ENCODE measurements at places on chromosomes 16 and 17. TPM values are rescaled to one million over a fixed set of nuclear protein-coding genes. Genes with fewer than 3 reads are reported as not detected.

RSL1D1 gene
- total RNA-seq: 267 TPM

LLGL2 gene
- total RNA-seq: 12.5 TPM

SLC5A11 gene
- total RNA-seq: 0.21 TPM

GP1BA gene
- total RNA-seq: not detected

MYH2 gene
- not detected for total RNA-seq

- peaks cover 49% of the 10 kb centered on the region for H3K4me1 ChIP-seq
- no peaks in the 10 kb centered on the region for H3K27me3 ChIP-seq
- DNase-seq: peak; percentile 68
- H3K36me3 ChIP-seq: no peaks in the 10 kb centered on the region
- H3K4me3 ChIP-seq: peak overlapping the region; percentile 78
Observed at GRCh38 chr17:59342681-59343131, 11.3 kb downstream of the YPEL2 start.

DNA sequence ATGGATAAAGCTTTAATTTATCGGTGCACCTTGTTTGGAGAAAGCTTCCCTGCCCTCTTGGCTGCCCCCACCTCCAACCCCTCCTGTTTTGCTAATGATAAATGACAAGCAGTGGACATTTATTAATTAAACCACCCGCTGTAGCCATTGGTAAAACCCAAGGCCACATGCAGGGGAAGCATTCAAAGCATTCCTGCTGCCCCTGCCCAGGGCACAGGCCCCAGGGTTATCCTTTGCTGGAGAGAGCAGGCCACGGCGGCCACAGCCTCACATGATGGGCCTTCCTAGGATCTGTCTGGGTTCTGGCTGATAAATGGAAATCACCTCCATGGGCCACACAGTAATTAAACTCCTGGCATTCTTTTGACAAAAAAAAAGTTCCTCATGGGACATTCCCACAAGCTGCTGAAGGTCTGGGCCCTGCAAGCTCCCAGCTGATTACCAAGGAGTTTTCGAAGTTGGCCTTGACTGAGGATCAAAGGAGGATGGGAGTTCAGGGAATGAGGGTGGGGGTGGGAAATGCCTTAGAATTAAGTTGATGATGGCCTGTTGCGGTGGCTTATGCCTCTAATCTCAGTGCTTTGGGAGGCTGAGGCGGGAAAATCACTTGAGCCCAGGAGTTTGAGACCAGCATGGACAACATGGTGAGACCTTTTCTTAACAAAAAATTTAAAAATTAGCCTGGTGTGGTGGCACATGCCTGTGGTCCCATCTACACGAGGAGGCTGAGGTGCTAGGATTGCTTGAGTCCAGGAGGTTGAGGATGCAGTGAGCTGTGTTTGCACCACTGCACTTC, 35.5 kb downstream of the SOST start:
- H3K27ac ChIP-seq: no peak overlapping the region
- H3K27me3 ChIP-seq: peaks cover 6% of the 10 kb centered on the region
- peaks cover 20% of the 10 kb centered on the region for H3K4me1 ChIP-seq

GRCh38 chr16:2226245-2226793, 2.9 kb downstream of the E4F1 start:
- DNase-seq: no peak
- peak overlapping the region; percentile 17 for H3K4me3 ChIP-seq
- no peak overlapping the region for H3K27ac ChIP-seq

DNA sequence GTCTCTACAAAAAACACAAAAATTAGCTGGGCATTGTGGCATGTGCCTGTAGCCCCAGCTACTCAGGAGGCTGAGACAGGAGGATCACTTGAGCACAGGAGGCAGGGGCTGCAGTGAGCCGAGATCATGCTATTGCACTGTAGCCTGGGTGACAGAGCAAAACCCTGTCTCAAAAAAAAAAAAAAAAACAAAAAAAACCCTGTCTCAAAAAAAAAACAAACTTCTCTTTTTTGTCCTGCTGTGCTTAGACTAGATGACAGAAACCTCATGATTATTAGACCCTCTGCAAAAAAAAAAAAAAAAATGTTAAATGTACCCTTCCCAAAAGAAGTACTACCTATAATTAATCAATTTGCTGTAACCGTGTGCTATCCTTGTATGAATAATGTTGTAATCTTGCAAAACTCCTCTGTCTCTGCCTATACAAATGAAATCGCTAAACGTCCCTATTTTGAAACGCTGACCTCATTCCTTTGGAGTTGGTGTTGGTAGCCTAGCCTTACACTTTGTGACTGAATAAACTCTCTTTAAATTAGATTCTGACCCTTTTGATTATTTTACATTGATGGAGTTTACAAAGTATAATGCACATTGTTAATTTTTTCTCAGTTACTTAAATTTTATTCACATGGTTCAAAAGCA, 13.6 kb upstream of the DHRS7B start:
- no peak overlapping the region for H3K27ac ChIP-seq
- no peaks in the 10 kb centered on the region for H3K36me3 ChIP-seq
- no peak for DNase-seq
- no peak overlapping the region for H3K4me3 ChIP-seq
- peaks cover 5% of the 10 kb centered on the region for H3K27me3 ChIP-seq

- no peak overlapping the region for H3K4me3 ChIP-seq
- peaks cover 12% of the 10 kb centered on the region for H3K4me1 ChIP-seq
- no peaks in the 10 kb centered on the region for H3K36me3 ChIP-seq
- H3K27me3 ChIP-seq: no peaks in the 10 kb centered on the region
Observed at GRCh38 chr17:65170839-65171238, 33.7 kb downstream of the RGS9 start.

DNA sequence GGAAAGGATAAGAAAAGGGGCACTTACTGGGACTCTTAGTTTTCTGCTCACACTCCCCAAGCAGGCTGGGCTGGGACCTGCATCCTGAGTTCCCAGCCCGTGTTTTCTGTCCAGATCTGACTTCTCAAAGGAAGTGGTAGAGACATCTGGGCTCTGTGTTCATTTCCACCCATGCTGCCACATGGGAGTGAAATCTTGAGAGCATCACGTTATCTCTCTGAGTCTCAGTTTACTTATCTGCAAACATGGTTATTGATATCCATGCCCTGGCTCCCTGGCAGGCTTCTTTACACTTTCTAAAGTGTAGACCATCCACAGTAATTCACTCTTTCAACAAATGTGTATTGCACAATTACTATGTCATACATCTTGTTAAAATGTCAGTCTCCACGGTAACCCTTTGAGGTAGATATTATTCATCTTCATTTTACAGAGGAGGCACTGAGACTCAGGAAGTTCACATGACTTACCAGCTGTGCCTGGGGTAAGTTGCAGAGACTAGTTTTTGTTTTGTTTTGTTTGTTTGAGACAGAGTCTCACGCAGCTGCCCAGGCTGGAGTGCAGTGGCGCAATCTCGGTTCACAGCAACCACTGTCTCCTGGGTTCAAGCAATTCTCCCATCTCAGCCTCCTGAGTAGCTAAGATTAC, 3.4 kb downstream of the ZNF688 start:
- H3K27me3 ChIP-seq: no peaks in the 10 kb centered on the region
- H3K27ac ChIP-seq: peak overlapping the region; percentile 98
- peaks cover 48% of the 10 kb centered on the region for H3K4me1 ChIP-seq
- peak overlapping the region; percentile 81 for H3K4me3 ChIP-seq
- no peaks in the 10 kb centered on the region for H3K36me3 ChIP-seq

DNA sequence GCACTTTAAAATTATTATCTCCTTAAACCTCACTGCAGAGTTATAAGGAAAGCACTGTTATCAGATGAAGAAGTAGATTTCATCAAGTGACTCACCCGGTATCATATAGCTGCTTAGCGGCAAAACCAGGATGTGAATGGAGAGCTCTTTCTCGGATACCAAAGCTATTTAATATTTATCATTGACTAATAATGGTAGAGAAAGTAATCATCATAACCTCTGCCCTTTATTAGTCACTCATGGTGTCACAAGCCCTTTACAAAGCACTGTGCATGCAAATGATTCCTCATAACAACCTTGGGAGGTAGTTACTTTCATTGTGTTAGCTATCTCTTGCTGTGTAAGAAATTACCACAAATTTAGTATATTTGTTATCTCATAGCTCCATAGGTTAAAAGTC, 592.9 kb downstream of the MAF start:
- H3K27ac ChIP-seq: peak overlapping the region; percentile 80
- H3K4me3 ChIP-seq: no peak overlapping the region
- no peaks in the 10 kb centered on the region for H3K27me3 ChIP-seq
- peak; percentile 17 for DNase-seq
- peaks cover 30% of the 10 kb centered on the region for H3K4me1 ChIP-seq
- no peaks in the 10 kb centered on the region for H3K36me3 ChIP-seq

DNA sequence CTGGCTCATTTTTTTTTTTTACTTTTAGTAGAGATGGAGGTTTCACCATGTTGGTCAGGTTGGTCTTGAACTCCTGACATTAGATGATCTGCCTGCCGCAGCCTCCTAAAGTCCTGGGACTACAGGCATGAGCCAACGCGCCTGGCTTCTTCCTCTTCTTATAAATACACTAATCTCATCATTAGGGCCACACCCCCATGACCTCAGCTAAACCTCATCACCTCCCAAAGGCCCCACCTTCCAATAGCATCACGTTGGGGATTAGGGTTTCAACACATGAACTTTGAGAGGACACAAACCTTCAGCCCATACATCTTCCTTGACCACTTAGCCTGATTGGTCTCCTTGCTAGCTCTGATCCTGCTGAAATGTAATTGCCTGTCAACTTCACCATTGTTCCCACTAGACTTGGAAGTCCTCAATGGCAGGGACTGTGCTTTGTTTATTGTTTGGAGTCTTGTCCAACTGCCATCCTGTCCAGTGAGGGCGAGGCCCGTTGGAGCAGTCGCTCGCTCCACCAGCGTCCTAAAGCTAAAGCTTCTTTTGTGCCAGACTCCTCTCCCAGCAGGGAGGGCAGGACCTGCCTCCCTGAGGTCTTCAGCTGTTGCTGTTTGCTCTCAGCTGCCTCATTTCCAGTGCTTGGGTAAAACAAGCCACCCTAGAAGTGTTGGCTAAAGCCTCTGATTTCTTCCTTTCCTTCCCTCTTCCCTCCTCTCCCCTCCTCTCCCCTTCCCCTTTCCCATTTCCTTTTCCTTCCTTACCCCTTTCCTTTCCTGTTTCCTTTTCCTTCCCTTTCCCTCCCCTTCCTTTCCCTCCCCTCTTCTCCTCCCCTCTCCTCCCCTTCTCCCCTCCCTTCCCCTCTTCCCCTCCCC, 85.3 kb downstream of the HAPSTR1 start:
- H3K27ac ChIP-seq: no peak overlapping the region
- DNase-seq: no peak
- H3K4me3 ChIP-seq: no peak overlapping the region
- peaks cover 5% of the 10 kb centered on the region for H3K27me3 ChIP-seq
- H3K36me3 ChIP-seq: no peaks in the 10 kb centered on the region
- no peaks in the 10 kb centered on the region for H3K4me1 ChIP-seq

DNA sequence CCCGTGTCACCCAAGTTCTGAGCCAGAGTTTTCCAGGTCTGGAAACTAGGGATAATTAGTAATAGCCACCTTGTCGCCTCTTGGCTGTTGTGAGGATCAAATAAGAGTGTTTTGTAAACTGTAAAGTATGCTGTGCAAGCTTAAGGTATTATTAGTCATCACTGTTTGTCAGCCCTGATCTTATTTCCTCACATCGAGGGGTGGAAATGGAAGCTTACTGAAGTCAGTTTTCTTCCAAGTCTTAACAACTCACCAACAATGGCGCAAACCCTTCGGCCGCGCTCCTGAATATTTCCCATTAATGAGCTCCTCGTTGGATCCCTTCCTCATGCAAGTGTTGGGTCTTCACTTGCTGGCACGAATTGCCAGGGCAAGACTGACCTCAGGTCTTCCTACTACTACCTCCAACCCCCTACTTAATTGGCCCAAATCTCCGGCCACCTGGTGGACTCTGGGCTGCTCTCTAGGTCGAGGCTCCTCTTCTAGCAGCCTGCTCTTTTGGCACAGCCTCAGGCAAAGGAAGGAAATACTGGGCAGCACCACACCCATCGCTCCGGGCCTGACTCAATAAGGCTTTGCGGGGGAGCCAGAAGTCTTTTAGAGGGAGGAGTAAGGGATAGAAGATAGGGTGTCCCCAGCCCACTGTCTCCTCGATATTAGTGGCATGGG, 885 bp upstream of the SLC35B1 start:
- peaks cover 8% of the 10 kb centered on the region for H3K36me3 ChIP-seq
- peak overlapping the region; percentile 94 for H3K4me3 ChIP-seq
- peak overlapping the region; percentile 82 for H3K27ac ChIP-seq
- peaks cover 48% of the 10 kb centered on the region for H3K4me1 ChIP-seq
- H3K27me3 ChIP-seq: no peaks in the 10 kb centered on the region

- H3K27me3 ChIP-seq: no peaks in the 10 kb centered on the region
- no peaks in the 10 kb centered on the region for H3K36me3 ChIP-seq
- no peak within 1 kb of the TSS for H3K4me3 ChIP-seq
- peaks cover 3% of the 10 kb centered on the region for H3K4me1 ChIP-seq
Observed at GRCh38 chr16:3112058-3112880, at the start of gene ZNF205. Gene ZNF205, plus strand, starts transcription at chr16:3112586. Its CDS starts 845 bp downstream, at chr16:3113431.

- H3K36me3 ChIP-seq: no peaks in the 10 kb centered on the region
- H3K27me3 ChIP-seq: no peaks in the 10 kb centered on the region
- no peak for DNase-seq
- peaks cover 54% of the 10 kb centered on the region for H3K4me1 ChIP-seq
- peak overlapping the region; percentile 86 for H3K27ac ChIP-seq
Observed at GRCh38 chr17:80765241-80765961, 220.8 kb downstream of the RPTOR start.

DNA sequence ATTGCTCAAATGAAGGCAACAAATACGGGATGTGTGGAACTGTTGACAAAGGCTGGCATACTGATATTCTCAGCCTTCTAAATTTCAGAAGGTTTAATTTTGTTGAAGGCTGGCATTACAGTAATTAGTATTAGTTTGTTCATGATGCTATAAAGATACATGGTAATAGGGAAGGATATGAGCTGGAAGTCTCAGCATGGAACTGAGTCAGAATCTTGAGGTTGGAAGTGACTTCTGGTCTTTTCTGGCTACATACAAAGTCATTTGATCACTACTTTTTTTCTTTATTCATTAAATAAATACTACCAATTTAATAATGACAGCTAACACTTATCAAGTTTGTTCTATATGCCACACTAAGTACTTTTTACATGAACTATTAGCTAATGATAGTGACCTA, 22.6 kb downstream of the RABEP1 start:
- DNase-seq: no peak
- H3K27me3 ChIP-seq: no peaks in the 10 kb centered on the region
- H3K4me1 ChIP-seq: peaks cover 32% of the 10 kb centered on the region
- H3K27ac ChIP-seq: no peak overlapping the region
- H3K4me3 ChIP-seq: no peak overlapping the region
- H3K36me3 ChIP-seq: peaks cover 3% of the 10 kb centered on the region

- no peak overlapping the region for H3K27ac ChIP-seq
- no peaks in the 10 kb centered on the region for H3K4me1 ChIP-seq
- H3K4me3 ChIP-seq: no peak overlapping the region
- H3K27me3 ChIP-seq: no peaks in the 10 kb centered on the region
- no peak for DNase-seq
Observed at GRCh38 chr17:30550512-30551273, 73.5 kb downstream of the GOSR1 start.

Measured in activated T-cell treated with anti-CD3 and anti-CD28 coated beads, Interleukin-2, amount 50 U/mL, for 72 hours (primary cell).